ENCODE measurements at places on chromosomes 5 and 9. TPM values are rescaled to one million over a fixed set of nuclear protein-coding genes. Genes with fewer than 3 reads are reported as not detected.

INSL6 gene
- not detected for total RNA-seq

ADAMTS16 gene
- total RNA-seq, result 27.6 TPM

SH3PXD2B gene
- 68.9 TPM for total RNA-seq

- H3K4me3 ChIP-seq, result peak within 1 kb of the TSS; percentile 68
- peaks cover 11% of the 10 kb centered on the region for H3K4me1 ChIP-seq
- no peak within 1 kb of the TSS for H3K27ac ChIP-seq
- peak; percentile 27 for DNase-seq
- no peaks in the 10 kb centered on the region for H3K36me3 ChIP-seq
These were observed at the start of gene FOXD1 for GRCh38 chr5:73448463-73449136. Gene FOXD1 (minus strand): TSS chr5:73448777. CDS start chr5:73448362, 415 bp downstream.

GRCh38 chr5:396531-396961, 46.4 kb upstream of the EXOC3 start:
- peaks cover under 1% of the 10 kb centered on the region for H3K36me3 ChIP-seq
- DNase-seq, result no peak
- no peak overlapping the region for H3K4me3 ChIP-seq
- H3K4me1 ChIP-seq, result peaks cover 43% of the 10 kb centered on the region

DNA sequence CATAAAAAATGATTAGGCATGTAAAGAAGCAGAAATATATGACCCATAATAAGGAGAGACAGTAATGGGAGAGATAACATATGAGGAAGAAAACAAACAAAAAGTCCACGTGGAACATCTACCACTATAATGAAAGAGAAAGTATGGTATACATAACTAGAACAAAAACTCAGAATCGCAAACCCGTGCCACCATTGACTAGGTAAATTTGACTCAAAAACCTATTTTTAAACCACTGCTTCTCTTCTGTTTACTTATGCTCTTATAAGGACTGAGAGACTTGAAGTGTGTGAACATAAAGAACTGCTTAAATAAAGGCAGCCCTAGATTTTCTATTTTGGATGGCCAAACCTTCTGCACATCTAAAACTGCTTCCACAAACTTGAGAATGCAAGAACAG, 330.7 kb downstream of the CAAP1 start:
- peaks cover 8% of the 10 kb centered on the region for H3K27me3 ChIP-seq
- DNase-seq, result no peak
- H3K4me1 ChIP-seq, result no peaks in the 10 kb centered on the region
- no peaks in the 10 kb centered on the region for H3K36me3 ChIP-seq
- H3K4me3 ChIP-seq, result no peak overlapping the region

DNA sequence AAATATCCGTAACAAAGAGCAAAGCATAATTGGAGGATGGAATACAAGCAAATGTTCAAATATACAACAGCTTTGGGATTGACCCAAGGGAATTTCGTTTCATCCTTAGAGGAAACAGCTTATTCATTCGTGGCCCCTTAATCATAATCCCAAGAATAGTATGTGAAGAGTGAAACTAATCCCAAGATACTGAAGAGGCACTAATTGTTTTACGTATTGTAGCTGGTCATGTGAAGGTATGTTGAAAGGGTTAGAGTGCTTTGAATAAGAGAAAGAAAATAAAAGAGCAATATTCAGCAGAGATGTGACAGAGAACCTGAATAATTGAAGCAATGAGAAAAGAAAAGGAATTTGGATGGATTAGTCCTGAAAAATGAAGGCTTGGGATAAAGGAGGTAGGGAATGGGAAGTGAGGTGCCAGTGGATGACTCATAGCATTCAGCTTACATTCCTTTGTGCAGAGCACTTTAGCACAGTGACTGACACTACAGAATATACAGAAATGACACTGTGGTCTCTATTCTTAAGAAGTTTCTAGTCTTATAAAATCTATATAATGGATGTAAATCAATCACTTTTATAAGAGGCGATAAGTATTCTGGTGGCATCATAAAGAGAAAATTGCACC, 221.9 kb downstream of the TLR4 start:
- no peaks in the 10 kb centered on the region for H3K36me3 ChIP-seq
- H3K27me3 ChIP-seq, result no peaks in the 10 kb centered on the region
- H3K4me3 ChIP-seq, result no peak overlapping the region
- H3K4me1 ChIP-seq, result no peaks in the 10 kb centered on the region
- no peak overlapping the region for H3K27ac ChIP-seq

DNA sequence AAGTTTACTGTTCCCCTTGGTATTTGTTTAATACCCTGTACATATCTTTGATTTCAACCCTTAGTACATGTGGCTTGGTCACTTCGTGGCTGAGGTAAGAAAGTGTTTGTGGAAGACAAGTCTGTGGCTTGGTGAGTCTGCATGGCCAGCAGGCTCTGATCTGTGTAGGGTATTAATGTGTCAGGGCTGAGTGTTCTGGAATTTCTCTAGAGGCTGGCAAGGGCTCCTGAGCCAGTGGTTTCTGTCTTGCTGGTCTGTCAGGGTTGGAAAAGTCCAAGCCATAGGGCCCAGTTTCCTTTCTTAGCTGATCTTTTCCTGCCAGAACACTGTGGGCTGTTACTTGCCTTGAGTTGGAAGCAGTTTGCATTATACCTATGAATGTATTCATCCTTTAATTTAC, 48.0 kb upstream of the FBXL7 start:
- H3K27me3 ChIP-seq, result peaks cover 7% of the 10 kb centered on the region
- no peaks in the 10 kb centered on the region for H3K36me3 ChIP-seq
- peaks cover 2% of the 10 kb centered on the region for H3K4me1 ChIP-seq
- no peak for DNase-seq
- H3K27ac ChIP-seq, result no peak overlapping the region

DNA sequence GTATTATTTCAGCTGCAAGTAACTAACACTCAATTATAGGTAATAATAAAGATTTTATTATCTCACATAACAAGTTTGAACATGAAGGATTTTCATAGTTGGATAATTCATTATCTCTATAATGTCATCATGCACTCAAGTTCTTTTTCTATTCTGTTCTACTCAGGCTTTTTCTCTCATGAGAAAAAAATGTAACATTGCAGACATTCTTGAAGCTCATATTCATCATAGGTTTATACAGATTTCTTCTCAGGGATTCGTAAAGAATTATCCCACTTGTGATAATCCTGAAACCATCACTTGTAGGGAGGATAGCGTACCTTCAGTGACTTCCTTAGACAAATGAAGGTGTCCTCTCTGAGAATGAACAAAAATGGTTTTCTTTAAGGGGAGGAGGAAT, 150.3 kb downstream of the XRCC4 start:
- H3K4me1 ChIP-seq, result peaks cover 18% of the 10 kb centered on the region
- H3K27me3 ChIP-seq, result no peaks in the 10 kb centered on the region
- no peak overlapping the region for H3K27ac ChIP-seq
- no peak for DNase-seq
- no peak overlapping the region for H3K4me3 ChIP-seq

DNA sequence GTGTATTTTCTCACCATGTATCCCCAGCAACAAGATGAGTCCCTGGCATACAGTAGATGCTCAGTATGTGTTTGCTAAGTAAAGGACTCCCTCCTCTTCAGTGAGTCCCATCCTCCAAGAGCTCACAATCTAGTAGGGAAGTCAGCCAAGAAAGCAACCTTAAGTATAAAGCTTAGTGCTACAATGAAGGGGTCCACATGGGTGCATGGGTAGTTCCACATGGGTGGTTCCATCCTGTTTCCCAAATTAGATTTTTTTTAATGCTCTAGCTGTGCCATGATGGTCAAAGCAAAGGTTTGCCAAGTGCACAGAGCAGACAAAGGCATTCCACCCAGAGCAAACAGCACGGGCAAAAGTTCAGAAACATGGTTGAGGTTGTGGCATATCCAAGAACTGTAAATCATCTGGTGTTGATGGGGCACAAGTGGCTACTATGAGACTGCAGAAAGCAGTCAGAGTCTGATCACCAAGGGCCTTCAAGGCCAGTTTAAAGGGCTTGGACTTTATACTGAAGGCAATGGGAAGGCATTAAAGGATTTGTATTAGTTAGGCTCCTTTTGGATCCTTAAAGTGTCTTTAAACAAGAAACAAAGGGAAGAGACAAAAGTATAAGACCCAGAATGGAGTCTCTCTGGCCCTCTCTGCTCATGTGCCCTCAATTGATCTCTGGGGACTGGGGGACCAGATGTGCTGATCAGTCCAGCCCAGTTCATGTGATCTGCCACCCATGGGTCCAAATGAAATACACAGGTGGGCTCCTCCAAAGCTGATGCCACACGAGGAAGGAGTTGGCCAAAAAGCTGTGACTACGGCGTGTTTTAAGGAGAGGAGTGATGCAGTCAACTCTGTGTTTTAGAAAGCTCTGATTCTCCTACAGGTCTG, 9.0 kb upstream of the CPLX2 start:
- H3K36me3 ChIP-seq, result no peaks in the 10 kb centered on the region
- H3K4me1 ChIP-seq, result no peaks in the 10 kb centered on the region
- no peak overlapping the region for H3K4me3 ChIP-seq
- H3K27ac ChIP-seq, result no peak overlapping the region
- no peak for DNase-seq

Data from mesothelial cell of epicardium (in vitro differentiated cells).